Stimulated activated CD4-positive, alpha-beta T cell treated with anti-CD3 and anti-CD28 coated beads, TNF-alpha, amount 100 ng/mL, for 48 hours (primary cell): ENCODE measurements at places on chromosomes 16 and 17.

DNA sequence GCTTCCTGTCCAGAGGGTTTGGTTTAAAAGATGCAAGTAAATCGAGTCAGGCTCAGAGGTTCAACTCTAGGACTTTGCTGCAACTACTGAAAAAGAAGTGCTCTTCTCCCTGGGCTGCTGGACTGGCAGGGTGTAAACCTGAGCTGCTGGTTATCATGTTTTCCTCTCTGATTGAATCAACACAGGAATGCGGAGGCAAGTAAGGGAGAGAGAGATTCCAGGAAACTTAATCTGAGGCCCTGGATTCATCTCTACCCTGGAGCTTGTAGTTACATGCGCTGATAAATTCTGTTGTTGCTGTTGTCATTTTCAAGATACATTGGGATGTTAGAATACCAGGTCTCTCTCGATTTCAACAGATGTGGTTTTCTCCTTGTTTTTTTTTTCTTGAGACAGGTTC is 8.2 kb upstream of the HS3ST3A1 start:
- DNase-seq: no peak

DNA sequence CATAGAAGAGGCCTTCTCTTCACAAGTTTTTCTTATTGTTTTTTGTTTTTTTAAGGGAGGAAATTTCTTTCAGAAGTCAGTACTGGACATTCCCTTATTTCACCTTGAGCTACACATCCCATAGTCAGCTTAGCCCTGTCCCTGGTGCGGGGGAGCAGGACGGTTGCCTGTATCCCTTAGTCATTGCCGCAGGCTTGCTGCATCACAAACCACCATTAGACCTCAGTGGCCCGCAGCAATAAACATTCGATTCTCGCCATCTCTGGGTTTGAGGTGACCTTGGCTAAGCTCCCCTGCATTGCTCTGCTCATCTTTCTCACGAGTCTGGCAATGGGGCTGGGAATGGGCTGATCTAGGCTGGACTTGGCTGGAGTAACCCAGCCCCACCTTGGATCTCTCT is 692.5 kb downstream of the WWOX start:
- no peak for DNase-seq

DNA sequence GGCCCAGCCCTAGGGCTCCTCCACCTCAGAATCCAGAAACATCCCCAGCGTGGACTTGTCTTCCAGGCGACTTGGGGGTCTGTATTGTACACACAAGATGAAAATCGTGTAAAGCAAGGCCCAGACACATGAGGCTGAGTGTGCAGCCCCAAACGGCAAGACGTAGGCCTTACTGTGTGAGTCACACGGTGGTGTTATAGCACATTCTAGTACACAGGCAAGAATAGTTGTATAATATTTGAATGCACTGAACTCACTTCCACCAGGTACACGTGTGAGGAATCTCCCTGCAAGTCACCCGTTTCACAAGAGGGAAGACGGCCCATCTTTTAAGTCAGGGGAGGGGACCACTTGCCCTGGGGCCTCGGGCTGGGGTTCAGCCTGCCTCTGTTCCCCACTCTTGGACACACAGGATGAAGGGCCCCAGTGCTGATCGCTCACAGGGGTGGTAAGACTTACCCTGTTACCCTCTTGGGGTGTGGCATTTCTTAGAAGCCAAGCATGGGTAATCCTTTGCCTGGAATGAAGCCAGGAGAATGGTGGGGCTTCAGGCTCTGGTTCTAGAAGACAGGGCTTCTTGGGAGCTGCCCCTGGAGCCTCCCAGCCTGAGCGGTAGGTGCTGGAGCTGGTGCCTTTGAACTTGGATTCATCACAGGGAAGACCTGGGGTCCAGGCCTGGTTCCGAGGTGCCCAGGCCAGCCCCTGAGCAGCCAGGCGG is 71.3 kb downstream of the SREBF1 start:
- no peak for DNase-seq

GRCh38 chr17:64491994-64492393 is 4.9 kb downstream of the POLG2 start:
- DNase-seq: no peak

DNA sequence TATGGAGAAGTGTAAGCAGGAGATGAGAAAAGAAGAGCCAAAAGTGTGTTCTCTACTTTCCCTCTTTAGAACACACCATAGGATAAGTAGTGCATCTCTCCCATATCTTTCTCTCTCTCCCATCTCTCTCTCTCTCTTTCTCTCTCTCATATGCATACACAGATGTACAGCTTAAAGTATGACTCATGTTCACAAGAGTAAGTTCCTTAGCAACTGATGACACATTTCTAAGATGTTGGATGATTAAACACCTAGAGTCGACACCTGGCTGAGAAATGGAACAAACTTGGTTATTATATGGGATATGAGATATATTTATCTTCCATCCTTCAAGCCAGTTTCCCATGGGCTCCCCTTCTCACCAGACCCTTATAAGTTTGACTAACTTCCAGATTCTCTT is 113.5 kb downstream of the TMEM132E start:
- DNase-seq: no peak

DNA sequence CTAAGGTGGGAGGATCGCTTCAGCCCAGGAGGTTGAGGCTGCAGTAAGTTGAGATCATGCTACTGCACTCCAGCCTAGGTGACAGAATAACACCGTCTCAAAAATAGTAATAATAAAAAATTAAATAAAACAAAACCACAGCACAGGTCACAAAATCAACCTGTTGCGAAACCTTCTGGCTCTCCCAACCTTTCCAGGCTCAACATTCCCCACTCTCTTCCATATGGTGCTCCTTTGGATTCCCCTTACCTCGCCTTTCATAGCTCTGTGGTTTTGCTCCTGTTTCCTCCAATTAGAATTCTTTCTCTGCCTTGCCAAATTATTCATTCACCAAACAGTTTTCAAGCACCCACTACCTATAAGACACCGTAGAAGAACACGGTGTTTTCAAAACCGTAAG is 4.7 kb downstream of the ZDHHC7 start:
- DNase-seq: no peak

- no peak for DNase-seq
Measured at GRCh38 chr17:32160526-32160925, 18.2 kb downstream of the RHOT1 start.

DNA sequence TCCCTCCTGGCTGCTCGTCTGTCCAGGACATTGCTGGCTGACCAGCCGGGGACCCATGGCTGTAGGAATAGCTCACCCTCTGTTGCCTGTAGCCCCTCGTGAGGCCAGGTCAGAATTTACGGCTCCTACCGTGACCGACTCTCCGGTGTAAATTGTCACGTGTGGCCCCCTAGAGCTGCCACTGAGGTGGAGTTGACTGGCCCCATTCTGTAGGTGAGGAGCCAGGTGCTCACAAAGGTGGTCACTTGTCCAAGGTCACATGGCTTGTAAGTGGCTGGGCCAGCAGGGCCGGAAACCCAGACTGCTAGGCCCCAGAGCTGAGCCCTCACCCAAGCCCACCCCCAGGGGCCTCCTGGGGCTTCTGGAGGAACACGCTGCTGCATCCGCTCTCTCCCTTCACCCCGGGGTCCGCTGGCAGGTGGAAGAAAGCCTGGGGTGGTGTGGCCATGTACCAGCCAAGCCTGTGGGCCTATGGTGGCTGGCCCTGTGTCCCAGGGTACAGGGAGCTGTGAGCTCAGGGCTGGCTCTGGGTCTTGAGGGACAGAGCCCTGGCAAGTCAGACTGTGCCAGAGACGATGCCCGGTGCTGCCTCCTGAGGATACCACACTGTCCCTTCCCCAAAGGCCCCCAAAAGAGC is 120.7 kb downstream of the RAB11FIP4 start:
- DNase-seq: no peak
